ENCODE measurements at places on chromosomes 1 and 21.

GRCh38 chr1:11174261-11174942 is 14.8 kb upstream of the ANGPTL7 start:
- no peak for DNase-seq

DNA sequence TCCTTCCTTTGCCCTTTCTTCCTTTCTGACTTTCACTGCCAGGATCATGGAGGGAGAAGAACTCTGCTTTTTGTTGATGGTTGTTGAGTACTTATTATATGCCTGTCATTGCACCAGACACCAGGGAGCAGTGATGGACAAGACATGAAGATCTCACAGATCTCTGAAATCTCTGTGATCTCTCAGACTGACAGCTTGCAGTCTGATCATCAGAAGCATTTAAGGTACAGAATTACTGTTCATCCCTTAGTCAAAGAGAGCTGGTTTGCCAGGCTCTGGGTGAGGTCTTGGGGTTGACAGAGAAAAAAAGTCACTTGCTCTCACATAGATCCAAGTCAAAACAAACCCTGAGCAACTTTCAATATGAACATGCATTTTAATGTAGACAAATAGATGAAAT is 299.5 kb upstream of the FMN2 start:
- no peak for DNase-seq

GRCh38 chr1:27650539-27651175 is 15.7 kb upstream of the FGR start:
- DNase-seq: no peak

DNA sequence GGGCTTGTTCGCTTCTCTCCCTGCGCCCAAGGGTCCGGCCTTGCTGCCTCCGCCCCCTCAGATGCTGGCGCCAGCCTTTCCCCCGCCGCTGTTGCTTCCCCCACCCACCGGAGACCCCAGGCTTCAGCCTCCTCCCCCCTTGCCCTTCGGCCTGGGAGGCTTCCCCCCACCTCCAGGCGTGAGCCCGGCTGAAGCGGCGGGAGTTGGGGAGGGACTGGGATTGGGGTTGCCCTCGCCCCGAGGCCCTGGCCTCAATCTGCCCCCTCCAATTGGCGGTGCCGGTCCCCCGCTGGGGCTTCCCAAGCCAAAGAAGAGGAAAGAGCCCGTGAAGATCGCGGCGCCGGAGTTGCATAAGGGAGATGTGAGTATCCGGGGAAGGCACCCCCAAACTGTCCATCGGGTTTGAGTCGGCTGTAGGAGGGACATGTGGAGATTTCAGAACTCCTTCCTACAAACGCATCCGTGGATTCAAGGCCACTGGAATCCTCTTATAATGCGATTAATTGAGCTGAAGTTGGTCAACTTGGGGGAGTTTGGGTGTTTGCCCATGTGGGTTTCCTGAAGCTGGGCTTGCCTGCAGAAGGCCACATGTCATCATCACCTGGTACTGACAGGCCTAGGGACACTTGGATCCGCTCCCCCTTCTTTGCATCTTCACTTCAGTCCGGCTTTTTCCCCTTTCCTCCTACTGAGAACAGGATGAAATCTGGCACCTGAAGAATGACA is 707 bp downstream of the PRCC start:
- peak; percentile 49 for DNase-seq

DNA sequence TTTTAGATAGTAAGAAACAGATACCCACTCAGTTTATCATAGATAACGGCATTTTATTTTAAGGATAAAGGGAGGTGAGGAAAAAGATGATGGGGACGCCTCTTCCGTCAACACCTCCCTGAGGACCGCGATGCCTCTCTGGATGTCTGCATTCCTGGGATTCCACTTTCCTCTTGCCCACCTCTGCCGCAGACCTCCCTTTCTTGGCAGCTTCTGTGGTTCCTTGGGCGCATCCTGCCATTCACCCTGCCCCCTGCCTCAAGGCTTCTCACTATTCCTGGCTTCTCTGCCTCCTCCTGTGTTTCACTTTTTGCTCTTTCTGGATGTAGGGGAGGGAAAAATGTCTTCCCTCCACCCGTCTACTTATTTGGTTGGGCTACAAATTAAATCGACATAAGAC is 19.9 kb downstream of the HUNK start:
- no peak for DNase-seq

DNA sequence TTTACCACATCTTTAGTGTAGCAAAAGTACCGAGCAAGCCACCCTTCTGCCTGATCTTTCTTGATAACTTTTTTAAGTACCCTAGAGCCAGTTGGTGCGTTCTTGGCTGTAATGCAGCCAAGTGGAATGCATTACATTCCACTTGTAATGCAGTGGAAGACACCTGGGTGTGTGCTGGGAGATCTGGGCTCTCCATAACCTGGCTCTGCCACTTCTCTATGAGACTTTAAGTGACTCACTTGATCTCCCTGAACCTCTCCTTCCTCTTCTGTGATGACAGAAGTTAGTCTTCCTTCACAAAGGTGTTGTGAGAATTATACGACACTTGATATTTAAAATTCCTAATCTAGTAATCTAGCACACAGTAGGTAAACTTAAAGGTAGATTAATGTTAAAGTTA is 35.3 kb upstream of the NFIA start:
- DNase-seq: no peak

DNA sequence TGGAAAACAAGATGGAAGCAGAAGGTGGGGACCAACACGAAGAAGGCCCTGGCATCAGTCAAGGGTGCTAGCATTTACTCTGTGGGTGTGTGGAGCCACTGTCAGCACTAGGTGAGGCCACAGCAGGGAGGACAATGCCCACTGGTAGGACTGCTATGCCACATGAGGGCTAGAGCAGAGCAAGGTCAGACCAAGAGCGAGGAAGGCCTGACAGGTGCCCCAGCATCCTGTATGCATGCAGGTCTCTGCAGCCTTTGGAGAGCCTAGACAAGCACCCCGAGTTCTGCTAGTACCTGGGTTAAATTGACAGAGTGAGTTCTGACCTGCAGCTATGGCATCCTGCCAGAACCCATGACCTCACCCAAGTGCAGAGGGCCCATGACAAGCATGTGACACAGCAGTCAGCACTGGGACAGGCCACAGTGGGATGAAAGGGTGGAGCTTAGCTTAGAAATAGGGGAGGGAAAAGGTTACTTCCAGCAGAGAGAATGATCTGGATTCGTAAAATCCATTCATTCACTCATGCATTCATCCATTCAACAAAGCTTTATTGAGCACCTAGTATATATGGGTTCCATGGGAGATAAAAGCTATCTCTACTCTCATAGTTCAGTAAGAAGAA is 9.0 kb upstream of the CSF1 start:
- no peak for DNase-seq
